Hair follicular keratinocyte (primary cell): ENCODE measurements at places on chromosomes 7 and 10. TPM values are rescaled to one million over a fixed set of nuclear protein-coding genes. Genes with fewer than 3 reads are reported as not detected.

GNG11 gene
- total RNA-seq = 1.2 and 1.7 TPM in 2 replicates

RNF32 gene
- total RNA-seq = 0.30 and 0.94 TPM in 2 replicates

ODAD2 gene
- 0.23 TPM in 1 of 2 replicates, not detected in the other for total RNA-seq

MYL10 gene
- total RNA-seq = not detected in 2 replicates

ANKIB1 gene
- total RNA-seq = 22.3 and 27.5 TPM in 2 replicates
